ENCODE measurements at places on chromosomes 5 and 9.

- no peak for DNase-seq
Observed at GRCh38 chr5:172077664-172078425, 71.4 kb upstream of the FBXW11 start.

DNA sequence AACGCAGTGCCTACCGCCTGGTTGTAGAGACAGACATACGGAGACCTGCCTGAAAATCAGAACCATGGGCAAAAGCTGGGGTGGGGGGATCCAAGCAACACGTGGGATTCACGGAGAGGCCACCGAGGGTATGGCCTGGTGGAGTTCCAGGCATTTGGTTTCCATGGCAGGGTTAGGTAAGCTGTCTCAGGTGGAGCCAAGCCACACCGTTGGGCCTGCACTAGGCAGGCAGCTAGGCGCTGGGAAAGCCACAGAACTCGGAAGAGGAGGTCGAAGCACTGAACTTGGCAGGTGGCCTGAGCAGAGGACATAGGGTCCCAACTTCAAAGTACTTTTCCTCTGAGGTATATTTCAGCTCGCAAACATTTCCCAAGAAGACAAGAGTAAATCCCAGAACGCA lies 111.6 kb downstream of the ISL1 start:
- no peak for DNase-seq

DNA sequence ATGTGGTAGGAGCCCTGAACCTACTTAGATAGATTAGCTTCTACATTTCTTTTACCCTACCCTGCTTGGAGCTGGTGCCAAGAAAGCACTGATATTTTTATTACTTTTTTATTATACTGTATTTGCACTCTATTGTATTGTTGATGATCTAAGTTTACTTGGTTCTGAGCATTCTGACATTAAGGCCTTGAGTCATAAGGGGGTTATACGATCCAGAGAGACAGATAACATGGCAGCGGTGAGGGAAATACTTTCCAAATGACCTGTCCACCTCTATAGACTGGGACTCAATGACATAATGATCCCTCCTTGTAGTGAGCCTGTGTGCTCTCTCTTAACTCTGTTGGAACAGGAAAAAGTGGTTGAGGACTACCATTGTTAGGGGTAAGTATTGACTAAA lies 176.3 kb downstream of the MAN2A1 start:
- DNase-seq: no peak

DNA sequence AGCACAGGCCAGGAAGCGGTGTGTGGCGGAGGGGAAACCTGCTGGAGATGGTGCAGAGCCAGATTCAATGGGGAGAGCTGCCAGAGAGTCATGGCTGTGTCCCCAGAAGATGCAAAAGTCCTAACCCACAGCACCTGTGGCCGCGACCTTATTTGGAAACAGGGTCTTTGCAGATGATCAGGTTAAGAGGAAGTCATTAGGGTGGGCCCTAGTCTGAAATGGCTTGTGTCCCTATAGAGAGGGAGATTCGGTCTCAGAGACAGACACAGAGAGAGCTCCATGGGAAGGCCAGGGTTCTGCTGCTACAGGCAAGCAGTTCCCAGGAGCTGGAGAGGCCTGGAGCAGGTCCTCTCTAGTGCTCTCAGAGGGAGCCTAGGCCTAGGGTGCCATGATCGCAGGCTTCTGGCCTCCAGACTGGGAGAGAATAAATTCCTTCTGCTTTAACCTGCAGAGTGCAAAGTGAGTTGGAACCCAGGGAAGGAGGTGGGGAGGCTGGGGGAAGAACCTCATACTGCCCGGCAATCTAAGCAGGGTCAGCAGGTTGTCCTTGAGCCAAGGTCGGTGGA lies 1.9 kb upstream of the LPCAT1 start:
- DNase-seq: peak; percentile 18

DNA sequence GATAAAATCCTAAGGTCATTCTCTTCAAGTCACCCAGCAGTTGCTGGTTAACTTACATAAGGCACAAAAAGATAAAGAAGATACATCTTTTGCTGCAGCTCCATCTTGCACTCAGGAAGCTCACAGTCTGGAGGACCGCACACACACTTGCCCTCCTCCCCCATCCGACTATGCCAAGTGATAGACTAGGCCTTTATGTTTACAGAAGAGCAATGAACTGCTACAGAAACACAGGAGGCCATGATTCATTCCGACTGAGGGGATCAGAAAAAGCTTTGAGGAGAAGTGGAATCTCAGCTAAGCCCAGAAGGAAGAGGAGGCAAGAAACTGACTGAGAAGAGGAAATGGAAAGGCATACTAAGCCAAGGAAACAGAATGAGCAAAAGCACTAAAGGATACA lies 17.4 kb downstream of the NRG2 start:
- DNase-seq: no peak

GRCh38 chr5:124056326-124056990 lies 544.5 kb downstream of the CSNK1G3 start:
- no peak for DNase-seq

- DNase-seq: no peak
Observed at GRCh38 chr5:50733741-50734140, 67.3 kb downstream of the PARP8 start.

- no peak for DNase-seq
Observed at GRCh38 chr5:138664276-138664943, 88.8 kb upstream of the CTNNA1 start.

GRCh38 chr5:71658916-71659662 lies 60.0 kb upstream of the CARTPT start:
- DNase-seq: no peak

GRCh38 chr9:93659044-93659836 lies 82.9 kb downstream of the PHF2 start:
- DNase-seq: peak; percentile 8

- DNase-seq: no peak
Observed at GRCh38 chr9:37897665-37898064, 6.3 kb downstream of the SLC25A51 start.

DNA sequence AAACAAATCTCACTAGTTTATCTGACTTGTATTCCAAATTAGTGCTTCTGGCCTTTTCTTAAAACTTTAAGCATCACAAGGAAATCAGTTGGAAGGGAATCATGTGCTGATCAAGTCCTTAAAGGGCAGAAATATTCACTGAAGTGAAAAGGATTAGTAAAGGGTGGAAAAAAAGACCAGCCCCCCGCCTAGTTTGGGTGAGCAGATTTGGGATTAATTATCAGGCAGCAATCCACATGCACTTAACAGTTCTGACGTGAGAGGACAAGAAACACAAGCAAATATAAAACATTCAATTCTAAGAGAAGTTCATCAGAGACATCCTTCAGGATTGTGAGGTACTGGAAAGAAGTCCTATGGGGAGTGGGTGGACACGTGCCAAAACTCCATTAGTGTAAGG lies at the start of gene TYRP1:
TYRP1 (plus strand) TSS at position 245 of the 400 bp plus-strand sequence. CDS start 612 bp downstream, outside the sequence.
- DNase-seq: no peak

DNA sequence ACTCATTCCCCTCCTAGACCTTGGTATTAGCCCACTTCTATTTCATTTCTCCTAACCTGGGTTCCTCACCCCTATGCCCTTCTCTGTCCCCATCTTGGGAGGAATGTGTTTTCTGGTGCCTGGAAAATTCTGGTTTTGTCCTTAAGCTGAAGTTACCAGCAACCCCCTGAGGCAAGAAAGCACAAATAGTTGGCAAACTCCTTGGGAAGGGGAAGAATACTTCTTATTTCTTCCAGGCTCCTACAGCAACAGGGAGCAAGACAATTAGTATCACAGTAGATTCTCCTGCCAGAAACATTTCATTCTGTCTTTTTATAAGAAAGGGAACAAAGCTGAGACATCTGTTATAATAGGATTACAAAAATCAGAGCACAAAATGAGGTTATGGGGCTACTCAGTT lies 142.5 kb downstream of the SNCAIP start:
- peak; percentile 32 for DNase-seq

GRCh38 chr5:174306345-174307030 lies 261.0 kb downstream of the NSG2 start:
- no peak for DNase-seq

- no peak for DNase-seq
Observed at GRCh38 chr5:171845040-171845630, 59.5 kb downstream of the SMIM23 start.

- DNase-seq: no peak
Observed at GRCh38 chr9:73680831-73681230, 529.2 kb downstream of the ANXA1 start.

GRCh38 chr5:154044099-154044498 lies 5.3 kb downstream of the MFAP3 start:
- DNase-seq: no peak

- DNase-seq: no peak
Observed at GRCh38 chr5:15249152-15249551, 250.8 kb upstream of the FBXL7 start.

All from right hindlimb (tissue), 1 donor.